CD4-positive, alpha-beta memory T cell (primary cell): ENCODE measurements at places on chromosomes 6 and 20. TPM values are rescaled to one million over a fixed set of nuclear protein-coding genes. Genes with fewer than 3 reads are reported as not detected.

- DNase-seq, result no peak
Observed at GRCh38 chr20:63658749-63659187, 656 bp downstream of the RTEL1 start.

GRCh38 chr20:63215101-63216040, 560 bp downstream of the YTHDF1 start:
- DNase-seq, result no peak

DNA sequence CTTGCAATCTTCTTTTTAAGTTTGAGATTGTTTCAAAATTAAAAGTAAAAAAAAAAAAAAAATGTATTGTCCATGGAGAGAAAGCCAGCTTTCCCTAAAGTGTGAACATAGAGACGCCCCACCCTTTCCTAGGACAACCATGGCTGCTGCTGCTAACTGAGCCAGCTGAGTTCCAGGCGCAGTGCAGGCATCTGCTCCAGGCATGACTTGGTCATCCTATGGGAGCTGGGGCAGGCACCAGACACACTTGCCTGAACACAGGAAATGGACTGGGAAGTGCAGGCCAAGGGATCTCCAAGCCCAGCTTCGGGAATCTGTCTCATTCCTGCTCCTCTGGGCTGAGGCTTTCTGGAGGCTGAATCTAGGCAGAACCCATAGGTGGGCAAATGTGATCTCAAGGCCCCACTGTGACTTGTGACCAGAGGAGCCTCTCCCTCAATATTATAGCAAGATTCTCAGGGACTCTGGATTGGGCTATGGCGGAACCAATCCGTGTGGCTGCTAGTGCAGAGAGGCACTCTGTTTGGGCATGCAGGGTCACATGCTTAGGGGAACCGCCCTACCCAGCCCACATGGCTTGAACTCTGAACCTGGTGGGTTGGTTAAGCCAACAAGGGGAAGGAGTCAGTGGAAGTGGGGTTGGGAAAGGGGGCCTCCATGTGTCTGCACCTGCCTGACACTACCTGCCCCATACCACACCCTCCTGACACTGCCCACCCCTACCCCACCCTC, 138.2 kb upstream of the CST7 start:
- DNase-seq, result no peak

GRCh38 chr20:11008444-11009033, 334.7 kb upstream of the JAG1 start:
- DNase-seq, result no peak

DNA sequence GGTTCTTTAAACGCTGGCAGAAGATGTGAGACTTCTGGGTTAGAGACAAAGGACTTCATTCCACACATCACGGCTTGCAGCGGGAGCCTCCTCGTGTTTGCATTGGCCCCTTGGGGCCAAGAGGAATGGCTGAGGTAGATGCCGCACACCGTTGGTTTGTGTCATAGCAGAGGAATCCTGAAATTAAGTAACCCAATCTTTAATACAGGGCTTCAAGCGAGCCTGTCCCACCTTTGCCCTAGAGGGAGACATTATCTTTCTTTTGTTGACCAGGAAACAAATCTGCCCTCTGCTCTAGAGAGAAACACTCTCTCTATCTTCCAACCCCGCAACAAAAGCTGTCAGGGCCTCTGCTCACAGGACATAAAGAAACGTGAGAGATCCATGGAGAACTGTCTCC, 277.5 kb upstream of the ZFP64 start:
- no peak for DNase-seq

GRCh38 chr20:32652739-32653526, 20.8 kb downstream of the C20orf203 start:
- peak; percentile 87 for DNase-seq

- no peak for DNase-seq
Observed at GRCh38 chr6:110514818-110515217, 38.4 kb upstream of the SLC22A16 start.

DNA sequence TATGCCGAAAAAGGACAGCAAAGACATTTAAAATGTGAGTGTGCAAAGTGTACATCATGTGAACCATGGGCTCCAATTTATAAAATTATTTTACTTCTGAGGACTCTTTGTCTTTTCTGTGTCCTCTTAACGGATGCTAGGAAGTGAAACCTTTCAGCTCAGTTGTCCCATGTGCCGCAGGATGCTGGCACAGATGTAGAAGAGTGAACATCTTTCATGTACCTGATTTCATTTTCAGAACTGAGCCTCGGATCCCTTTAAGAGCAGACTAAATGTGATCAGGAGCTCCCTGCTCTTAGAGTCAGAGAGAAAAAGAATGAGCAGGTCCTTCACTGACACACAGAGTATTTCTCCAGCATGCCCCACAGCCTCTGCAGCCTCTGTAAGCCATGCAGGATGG, 27.6 kb upstream of the FUCA2 start:
- peak; percentile 32 for DNase-seq

GRCh38 chr20:50282592-50283241, 92.1 kb downstream of the CEBPB start:
- no peak for DNase-seq

CNPY3 gene
- 92.7 TPM for polyA plus RNA-seq

ERVFRD-1 gene
- polyA plus RNA-seq, result 0.05 TPM

SLC22A1 gene
- polyA plus RNA-seq, result not detected

AHI1 gene
- polyA plus RNA-seq, result 6.1 TPM

MDN1 gene
- polyA plus RNA-seq, result 10.1 TPM

CCN5 gene
- polyA plus RNA-seq, result not detected

OXT gene
- not detected for polyA plus RNA-seq

SLC25A27 gene
- polyA plus RNA-seq, result not detected

SLC32A1 gene
- not detected for polyA plus RNA-seq
